NCI-H460 (cell line): ENCODE measurements at places on chromosomes 3 and 15.
A peak's percentile ranks its signal among the peaks of the same experiment; 100 is the strongest.

- peak; percentile 19 for DNase-seq
These were observed 94.8 kb downstream of the GBE1 start for GRCh38 chr3:81666502-81667121.

- DNase-seq: no peak
These were observed 25.1 kb upstream of the HERC1 start for GRCh38 chr15:63858881-63859280.

DNA sequence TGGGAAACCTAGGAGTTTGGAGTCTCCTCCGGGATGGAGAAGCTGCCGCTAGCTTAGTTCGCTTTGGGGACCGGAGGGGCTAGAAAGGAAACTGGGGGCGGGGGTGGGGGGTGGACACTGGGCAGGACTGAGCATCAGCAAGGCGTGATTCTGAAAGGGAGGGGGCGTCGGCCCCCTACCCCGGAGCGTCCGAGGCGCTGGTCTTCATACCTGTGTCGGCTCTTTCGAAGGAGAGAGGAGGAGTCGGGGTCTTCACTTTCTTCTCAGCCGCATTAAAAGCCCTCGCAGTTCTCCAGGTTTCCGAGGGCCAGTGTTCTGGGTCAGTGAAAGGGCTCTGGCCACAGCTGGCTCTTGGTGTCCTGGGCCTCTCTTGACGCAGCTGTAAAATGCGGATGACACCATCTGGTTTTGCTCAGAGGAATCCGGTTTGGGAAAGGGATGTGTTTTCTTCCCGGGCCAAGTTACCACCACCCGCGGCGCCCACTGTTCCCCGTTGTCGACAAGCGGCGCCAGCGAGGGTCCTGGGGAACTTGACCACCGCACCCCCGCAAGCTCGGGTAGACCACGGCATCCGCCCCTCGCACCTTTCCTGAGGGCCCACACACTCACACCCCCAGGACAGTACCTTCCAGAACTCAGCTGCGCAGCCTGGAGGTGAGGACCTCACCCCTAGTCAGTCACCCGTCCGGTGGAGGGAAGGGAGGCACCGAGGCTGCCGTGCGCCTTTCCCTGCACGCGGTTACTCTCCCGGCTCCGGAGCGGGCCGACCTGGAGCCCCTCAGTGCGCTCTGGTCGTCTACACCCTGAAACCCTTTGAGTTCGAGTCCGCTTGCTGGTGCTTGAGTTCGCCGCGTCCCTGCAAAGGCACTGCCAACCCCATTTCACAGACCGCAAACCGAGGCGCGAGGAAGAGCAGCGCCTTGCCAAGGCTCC lies 660 bp downstream of the CCK start:
- DNase-seq: no peak

DNA sequence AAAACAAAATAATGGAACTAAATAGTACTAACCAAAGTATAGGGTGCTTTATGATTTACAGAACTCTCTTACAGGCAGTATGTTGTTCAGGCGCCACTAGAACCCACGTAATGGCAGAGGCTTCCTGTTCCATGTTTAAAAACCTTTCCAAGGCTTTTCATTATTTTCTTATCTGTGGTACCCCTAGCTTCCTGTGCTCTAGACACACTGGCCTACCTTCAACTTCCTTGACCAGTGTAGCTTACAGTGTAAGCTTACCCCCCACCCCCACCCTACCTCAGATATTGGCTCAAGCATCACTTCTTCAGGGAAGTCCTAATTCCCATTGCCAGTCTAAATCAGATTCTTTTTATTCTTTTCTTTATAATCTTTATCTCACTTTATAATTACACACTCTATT lies 2.9 kb downstream of the NR2C2 start:
- no peak for DNase-seq

DNA sequence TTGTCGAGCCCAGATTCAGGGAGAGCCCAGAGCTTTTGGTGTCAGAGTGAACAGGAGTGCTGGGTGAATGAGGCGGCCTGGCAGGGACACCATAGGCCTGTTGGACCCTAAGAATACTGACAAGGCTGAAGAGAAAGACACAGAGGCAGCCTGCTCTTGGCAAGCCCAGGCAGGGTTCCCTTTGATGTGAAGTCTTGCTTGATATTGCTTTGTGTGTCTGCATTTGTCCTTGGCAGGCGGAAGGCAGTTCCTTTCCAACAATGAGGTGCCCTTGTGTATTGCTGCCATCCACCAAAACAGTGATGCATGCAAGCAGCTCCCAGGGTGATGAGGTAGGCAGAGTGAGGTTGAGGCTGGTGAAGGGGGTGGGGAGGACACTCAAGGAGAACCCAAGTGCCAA lies 152.7 kb upstream of the TSC22D2 start:
- DNase-seq: no peak

- DNase-seq: no peak
These were observed 18.7 kb downstream of the TRPM1 start for GRCh38 chr15:31082771-31083369.

DNA sequence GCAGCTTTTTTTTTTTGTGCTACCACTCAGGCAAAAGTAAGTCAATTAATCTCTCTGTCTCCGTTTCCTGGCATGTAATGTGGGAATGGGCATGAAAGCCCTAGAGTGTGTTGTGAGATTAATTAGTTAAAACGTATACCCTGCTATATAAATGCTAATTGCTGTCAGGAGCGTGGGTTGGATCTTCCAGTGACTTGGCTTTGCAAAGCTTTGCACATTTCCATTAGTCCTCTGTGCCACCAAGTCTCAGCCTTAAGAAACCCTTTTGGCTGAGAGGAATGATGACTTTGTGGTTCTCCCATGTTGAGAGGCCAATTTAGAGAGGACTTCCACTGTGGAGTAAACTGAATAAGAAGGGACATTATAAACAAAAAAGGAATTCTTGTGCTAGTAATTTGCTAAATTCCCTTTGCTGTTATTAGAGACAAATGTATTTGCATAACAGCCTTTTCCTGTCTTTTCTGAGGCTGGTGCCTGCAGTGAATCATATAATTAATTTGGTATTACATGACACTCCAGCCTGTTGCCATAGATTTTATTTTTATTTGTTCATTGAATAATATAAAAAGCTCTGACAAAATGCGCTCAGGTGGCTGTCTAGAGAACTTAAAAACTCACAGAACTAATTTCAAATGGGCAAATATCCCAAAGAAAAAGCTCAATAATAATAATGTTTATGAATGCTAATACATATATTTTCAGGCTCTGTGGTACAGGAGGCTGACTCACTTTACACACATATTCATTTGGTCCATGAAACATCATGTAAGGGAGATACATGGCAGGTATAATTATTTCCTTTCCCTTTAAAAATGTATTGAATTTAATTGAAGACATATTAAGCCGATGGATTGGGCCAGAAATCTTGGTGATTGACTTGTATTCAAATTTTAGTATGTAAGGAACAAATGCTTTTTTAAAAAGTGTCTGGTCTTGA lies 82.7 kb downstream of the IL1RAP start:
- no peak for DNase-seq

DNA sequence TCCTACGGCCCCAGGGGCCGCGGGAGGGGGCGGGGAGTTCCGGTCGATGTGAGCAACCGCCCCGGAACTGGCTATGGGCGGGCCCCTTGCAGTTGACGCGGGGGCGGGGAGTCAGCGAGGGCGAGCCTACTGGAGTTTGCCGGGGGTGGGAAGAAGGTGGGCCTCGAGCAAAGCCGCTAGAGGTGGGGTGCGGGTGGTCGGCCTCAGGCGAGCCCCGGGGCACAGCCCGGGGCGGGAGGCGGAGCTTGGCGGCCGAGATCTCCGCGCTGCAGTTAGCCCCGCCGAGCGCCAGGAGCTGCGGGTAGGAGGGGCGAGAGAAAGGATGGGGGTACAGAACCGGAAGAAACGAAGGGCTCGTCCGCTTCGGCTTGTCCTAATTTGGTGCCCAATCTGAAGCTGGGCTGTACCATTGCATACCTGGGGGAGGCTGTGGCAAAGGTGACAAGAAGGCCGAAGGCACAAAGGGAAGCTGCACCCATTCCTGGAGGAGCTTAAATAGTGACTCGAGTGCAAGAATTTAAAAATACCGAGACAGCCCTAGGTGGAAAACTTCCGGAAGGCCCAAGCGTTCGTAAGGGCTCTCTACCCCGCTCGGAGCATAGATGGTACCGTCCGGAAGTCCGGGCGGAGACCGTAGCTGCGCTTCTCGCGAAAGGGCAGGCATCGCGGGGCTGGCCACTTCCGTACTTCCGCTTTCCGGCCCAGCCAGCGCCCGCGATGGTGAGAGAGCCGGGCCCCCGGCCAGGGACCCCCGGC lies at the start of the genes ARPC4 and TADA3:
Gene ARPC4 (plus strand): TSS at position 678 of the 756 bp plus-strand sequence. CDS start 40 bp downstream, at position 718.
Gene TADA3 (minus strand): TSS at position 69 of the 756 bp plus-strand sequence. CDS start 1,007 bp downstream, outside the sequence.
- peak; percentile 82 for DNase-seq

DNA sequence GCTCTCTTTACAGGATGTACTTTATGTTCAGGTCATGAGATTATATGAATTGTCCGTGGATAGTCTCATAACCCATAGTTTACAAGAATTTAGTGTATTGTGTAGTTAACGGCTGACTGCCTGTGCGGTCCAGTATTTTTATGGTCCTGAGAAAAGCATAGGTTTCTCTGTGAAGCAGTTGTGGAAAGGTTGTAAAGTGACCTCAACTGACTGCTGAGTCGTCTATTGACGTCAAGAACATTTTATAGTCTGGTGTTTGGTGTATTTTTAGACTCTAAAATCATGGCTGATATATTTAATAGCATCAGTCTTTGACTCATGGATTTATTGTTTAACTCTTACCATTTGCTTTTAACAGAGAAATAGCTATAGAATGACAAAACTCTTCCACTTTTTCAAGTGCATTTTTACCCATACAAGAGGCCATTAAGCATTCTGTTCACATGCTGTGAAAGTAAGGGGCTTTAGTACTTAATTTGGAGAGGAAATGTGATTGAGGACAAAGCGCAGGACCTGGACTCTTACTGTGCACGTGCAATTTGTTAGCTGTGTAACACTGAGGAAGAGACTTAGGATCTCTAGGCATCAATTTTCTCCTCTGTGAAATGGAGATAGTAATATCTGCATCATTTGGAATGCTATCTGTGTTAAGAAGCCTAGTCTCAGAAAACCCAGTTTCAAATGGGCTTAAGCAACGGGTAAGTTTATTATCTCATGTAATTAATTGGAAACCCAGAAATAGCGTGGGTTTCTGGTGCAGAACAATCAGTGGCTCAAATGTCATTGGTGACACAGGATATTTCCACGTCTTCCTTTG lies 240.8 kb downstream of the NFKBIZ start:
- DNase-seq: peak; percentile 26

GRCh38 chr3:40178012-40178594 lies 131.4 kb upstream of the EIF1B start:
- DNase-seq: no peak

DNA sequence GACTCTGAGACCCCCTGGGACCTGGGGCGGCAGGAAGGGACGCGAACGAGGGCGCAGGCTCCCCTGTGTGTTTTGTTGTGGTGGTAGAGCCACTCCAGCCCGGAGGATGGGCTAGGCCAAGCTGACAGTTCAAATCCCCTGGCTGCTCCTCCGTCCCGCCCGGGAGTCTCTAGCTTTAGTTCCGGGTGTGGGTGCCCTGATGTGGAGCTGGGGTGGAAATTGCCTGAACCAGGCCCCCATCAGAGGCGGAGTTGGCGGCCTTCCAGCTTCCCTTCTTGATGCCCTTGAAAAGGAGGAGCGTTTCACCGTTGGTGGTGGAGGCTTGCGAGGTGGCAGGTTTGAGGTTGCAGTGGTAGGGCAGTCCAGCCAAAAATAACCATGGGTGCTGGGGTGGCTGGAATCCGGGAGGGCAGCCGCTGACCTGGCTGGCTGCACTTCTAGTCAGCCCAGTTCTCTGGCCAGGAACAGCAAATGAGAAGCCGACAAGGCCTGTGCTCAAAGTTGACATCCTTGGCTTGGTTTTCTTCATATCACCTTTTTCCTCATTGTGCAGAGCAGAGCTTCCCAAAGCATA lies 817 bp downstream of the CLK3 start:
- DNase-seq: no peak

DNA sequence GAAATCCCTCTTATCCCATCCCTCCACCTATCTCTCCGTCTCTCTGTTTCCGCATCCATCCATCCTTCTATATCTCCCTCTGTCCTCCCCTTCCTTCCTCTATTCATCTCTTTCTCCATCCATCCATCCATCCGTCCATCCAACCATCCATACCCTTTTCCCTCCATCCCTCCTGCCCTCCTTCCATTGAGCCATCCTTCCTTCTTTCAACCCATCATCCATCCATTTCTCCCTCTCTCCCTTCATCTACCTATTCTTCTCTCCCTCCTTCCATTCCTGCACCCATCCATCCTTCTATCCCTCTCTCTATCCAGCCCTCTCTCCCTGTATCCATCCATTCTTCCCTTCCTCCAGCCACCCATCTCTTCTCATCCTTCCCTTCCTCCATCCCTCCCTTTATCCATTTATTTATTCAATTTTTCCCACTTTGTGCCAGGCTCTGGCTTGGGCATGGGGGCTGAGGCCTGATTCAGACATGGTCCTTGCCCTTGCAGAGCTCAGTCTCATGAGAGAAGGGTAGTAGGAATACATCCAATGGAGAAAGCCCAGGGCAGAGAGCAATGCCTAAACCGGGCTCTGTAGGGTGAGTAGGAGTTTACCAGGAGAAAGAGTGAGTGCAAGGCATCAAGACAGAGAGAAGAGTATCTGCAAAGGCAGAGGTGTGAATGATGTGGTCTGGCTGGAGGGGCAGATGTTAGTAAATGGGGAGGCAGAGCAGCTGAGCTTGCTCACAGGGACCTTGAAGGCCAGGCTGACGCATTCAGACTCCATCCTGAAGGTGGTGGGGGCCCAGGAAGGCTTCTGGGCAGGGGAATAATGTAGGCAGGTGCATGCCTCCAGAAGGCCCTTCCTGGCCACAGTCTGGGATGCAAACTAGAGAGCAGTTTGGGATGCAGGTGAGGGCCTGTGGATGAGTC lies 19.5 kb upstream of the FBLN2 start:
- no peak for DNase-seq

DNA sequence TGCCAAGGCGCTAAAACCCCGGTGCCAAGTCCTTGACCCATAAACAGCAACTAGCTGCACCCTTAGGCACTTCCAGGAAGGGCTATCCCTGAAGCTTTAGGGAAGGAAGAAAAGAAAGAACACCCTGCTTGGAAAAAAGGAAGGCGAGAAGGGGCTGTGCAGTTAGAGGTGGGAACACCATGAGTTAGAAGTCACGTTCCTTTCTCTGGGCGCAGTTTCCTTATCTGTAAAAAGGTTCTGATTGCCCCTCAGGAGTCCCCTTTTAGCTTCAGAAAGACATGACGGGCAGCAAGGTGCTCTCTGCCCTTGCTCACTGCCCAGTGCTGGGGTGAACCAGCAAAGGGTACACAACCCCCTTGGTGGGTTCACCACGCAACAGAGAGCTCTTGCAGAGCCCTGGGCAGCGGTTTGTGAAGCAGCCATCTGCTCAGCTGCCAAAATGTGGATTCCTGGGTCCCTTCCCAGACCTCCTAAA lies 798 bp downstream of the GCHFR start:
- no peak for DNase-seq

GRCh38 chr3:66038384-66038725 lies 363 bp downstream of the MAGI1 start:
- DNase-seq: peak; percentile 6

- no peak for DNase-seq
These were observed at the start of gene MEGF11 for GRCh38 chr15:66253418-66254088. Gene MEGF11 (minus strand): TSS chr15:66253750. CDS start chr15:66128403, 125,347 bp downstream.
